ENCODE measurements at places on chromosomes 4 and X.

DNA sequence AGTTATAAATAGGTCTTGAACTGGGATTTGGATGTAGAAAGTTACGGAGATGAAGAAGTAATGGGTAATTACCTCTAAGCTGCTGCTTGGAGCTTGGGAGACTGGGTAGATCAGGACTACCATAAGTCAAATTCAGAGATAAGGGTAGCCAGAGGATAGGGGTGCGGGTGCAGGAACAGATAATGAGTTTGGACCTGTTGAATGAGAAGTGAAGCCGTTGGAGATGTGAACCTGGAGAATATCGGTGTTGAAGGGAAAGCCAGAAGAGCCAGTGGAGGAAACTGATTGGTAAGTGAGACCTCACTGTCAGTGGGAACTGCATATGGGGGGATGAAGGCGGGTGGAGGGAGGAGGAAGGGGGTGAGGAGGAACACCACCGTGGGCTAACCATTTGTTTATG lies 618 bp upstream of the FOXO4 start:
- DNase-seq, result no peak

DNA sequence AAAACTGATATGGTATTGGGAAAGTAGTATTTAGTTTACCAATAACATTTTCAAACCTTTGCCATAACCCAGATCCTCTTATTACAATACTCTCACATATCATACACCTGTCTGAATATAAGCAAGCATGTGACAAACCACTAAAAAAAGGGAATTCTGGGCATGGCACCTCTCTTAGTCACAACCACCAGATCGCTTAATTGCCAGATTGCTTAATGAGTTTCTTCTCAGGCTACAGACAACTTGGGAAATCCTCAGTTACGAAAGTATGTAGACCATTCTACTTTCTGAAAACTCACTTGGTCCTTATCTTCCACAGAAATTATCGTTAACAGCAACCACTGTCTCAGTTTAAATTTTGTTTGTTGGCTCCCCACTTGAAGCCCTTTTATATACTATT lies 2.1 kb downstream of the NAF1 start:
- no peak for DNase-seq

GRCh38 chrX:54248309-54248708 lies 65.3 kb upstream of the FAM120C start:
- DNase-seq, result no peak

DNA sequence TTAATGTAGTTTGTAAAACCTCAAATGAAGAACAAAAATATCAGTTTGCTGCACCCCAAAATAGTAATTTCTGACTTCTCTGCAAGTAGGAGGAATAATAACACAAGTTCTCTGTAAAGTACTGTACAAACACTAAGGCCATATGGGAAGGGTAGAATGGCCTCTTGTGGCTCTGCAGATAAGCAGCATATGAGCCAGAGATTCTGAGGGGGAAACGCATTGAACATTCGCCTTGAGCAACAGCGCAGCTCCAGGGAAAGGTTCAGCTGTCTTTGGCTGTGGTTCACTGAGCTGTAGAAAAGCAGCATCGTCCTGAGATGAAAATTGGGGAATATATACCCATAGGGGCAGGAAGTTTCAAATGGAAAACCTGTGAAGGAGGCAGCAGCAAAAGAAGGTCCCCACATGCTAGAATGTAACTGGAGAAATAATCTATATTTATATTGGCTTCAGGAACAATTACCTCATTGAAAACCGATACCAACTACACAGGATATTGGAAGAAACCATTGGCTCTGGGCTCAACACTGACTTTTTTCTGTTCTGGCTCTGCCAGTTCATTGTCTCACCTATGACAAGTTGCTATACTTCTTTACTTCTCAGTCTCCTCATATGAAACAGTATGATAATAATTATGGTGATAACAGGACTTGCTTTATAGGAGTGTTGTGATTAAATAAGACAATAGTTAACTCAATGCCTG lies 357.6 kb upstream of the CPEB2 start:
- no peak for DNase-seq

GRCh38 chr4:38788317-38788716 lies 5.5 kb upstream of the TLR10 start:
- no peak for DNase-seq

DNA sequence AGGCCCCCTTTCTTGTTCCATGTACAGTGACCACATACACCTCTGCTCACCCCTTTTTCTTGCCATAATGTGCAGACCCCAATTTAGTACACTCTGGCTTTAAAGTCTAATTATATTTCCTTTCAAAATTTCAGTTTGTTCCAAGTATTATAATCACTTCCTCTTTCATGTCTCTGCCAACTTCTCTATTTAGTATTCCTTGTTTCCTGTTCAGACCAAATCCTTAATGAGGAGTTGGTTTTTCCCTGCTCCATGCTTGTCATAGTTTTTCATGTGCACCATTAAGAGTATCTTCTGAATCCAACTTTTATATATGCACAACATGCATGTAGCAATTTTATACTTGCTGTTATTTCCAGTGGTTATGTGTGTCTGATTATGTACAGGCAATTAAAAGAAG lies 32.3 kb downstream of the USP53 start:
- no peak for DNase-seq

DNA sequence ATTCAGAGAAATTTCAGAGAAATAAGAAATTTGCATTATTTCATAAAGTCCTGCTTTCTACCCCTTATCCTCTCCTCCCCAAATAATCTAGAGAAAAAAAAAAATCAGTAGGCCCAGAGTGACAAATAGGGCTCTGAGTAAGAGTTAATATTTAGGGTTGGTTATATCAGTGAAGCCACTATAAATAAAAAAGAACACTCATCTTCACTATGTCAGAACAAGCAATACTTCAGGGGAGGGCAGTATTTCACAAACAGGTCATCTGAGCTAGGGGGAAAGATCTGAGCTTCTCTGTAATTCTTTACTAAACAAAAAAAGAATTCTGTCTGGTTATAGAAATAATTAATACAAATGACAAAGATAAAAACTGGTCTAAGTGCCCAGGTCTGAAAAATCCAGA lies 39.4 kb downstream of the PDE5A start:
- DNase-seq, result no peak

DNA sequence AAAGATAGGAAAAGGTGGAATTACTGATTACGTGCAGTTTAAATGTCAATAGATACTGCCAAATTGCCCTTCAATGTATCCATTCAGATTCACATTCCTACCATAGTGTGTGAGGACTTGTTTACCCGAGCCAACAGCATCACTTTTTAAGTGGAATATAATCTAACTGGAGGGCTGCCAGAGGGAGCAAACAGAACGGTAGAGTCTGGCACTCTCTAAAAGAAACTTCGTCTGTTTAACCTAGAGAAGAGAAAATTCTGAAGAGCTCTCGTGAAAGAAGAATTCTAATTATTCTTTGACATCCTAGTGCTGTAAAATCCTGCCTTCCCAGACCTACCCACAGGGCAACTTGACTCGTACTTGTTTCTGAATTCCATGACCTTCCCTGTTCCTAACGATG lies 23.2 kb downstream of the SMIM43 start:
- DNase-seq, result no peak

GRCh38 chr4:88731381-88731780 lies 33.8 kb upstream of the NAP1L5 start:
- DNase-seq, result no peak

All from Right ventricle myocardium inferior (tissue), 1 donor.